ENCODE measurements at places on chromosomes 2 and 18.
A peak's percentile ranks its signal among the peaks of the same experiment; 100 is the strongest.

DNA sequence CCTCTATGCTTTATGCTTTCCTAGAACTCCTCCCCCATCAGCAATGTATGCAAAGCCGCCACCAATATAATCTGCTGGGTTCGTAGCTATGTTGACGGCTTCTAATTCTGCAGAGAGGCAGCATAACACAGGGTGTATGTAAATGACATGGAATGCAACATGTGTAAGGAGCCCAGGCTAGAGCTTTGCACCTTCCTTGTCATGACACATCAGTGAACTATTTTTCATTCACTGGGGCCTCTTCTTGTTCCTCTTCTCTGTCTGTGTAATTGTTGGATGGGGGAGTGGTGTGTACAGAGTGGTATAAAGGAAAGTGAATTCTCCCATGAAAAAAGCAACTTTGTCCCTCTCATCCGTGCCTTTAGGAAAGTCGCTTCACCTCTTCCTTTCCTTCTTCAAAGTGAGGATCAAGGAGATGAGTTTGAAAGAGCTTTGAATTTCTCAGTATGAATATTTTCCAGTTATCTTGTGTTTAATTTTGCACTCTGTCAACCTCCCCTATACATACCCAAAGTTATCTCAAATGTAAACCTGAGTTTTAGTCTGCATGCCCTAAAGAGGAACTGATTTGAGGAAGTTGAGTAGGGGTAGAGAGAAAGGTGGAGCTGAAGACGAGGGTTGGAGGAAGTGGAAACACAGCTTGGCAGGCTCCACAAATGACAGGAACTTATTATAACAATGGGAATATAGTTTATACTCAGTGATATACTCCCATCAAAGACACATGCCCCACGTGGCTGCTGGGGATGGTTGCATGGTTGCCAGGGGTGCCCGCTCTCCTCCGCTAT is 74.9 kb upstream of the ARL4C start:
- no peak for DNase-seq

DNA sequence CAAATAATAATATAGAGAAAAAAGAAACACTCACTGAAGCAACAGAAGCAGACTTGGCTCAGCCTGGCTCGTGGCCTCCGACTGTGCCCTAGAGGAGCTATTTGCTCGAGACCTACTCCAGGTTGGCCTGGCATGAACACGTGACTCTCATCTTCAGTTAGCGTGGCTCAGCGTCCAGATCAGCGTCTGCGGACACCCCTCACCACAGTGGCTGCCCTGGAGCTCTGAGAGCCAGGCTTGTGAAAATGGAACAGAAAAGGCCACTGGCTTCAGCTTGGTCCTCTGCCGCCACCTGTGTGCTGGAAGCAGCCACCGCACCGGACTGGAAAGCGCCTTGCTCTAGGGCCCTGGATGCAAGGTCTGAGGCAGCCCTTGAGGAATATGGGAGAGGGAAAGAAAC is 1184.0 kb upstream of the GYPC start:
- no peak for DNase-seq

- DNase-seq: peak; percentile 50
Observed at GRCh38 chr2:3442185-3442584, 62.7 kb downstream of the TRAPPC12 start.

DNA sequence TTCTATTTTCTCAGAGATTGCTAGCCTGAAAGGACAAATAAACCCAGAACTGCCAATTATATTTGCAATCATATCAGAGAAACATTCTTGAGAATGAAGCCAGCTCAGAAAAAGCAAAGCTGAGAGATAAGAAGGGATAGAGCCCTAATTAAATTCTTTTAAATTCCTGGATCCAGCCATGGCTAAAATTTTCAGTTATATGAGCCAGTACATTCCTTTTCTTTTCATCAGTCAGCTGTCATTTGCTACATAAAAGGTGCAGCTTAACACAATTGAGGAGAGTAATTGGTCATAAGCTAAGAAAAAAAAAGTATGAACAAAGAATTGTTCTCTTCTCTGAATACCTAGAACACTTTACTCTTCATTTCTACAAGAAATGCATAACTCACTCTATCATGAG is 303.5 kb upstream of the FIGN start:
- DNase-seq: no peak

DNA sequence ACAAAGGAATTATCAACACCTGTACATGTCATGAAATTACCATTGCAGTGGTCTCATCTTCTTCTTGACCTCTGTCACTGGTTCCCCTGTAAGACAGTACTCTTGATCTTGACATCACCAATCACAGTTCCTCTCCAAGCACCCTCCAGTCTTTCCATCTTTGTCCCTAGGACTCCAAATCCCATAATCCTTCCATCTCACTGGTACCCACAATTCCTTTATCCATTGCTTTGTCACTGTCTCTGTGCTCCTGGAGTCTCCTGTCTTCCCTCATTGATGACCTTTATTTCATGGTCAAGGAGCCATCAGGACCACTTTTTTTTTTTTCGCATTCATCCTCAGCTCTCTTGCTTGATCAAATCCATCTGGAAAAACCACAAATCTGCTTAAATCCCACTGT is 56.7 kb downstream of the COL4A3 start:
- no peak for DNase-seq

DNA sequence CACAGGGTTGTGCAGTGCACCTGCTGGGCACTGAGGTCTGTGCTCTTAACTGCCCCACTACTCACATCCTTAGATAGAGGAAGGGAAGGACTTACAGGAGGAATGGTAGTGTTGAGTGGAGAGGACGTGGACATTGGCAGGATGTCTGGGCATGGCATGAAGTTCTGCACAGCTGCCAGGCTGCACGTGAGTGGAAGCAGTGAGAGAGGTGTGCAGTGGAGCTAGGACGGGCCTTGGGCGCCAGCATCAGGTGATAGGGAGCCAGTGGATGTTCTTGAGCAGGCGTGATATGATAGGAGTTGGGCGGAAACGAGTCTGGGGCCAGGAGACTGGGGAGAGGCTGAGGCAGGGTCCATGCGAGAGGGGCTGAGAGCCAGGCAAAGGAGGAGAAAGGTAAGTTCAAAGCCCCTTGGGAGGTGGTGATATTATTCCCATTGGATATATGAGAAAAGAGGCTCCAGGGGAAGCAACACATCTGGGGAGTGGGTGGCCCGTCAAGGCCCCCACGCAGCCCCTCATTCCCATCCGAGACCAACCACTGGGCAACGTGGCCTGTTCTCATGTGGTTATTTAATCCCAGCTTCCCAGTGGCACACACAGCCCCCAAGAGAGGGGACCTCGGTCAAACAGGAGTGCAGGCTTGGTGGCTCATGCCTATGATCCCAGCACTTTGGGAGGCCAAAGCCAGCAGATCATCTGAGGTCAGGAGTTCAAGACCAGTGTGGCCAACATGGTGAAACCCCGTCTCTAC is 45.7 kb upstream of the SNED1 start:
- DNase-seq: no peak

DNA sequence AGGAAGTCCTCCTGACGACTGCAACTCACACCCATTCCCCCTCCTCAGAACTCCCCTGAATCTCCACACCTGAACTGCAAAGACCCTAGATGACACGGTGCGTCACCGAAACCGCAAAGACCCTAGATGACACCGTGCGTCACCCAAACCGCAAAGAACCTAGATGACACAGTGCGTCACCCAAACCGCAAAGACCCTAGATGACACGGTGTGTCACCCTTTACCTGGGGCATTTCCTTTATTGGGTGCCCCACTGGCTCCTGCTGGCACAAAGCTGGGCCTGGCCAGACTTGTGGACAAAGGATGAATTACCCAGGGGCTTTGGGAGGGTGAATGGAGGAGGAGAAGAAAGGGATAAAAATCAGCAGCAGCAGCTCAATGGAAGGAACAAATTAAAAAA is 123.8 kb downstream of the CELF4 start:
- no peak for DNase-seq

GRCh38 chr2:190350371-190350770 is 7.0 kb downstream of the INPP1 start:
- DNase-seq: no peak

DNA sequence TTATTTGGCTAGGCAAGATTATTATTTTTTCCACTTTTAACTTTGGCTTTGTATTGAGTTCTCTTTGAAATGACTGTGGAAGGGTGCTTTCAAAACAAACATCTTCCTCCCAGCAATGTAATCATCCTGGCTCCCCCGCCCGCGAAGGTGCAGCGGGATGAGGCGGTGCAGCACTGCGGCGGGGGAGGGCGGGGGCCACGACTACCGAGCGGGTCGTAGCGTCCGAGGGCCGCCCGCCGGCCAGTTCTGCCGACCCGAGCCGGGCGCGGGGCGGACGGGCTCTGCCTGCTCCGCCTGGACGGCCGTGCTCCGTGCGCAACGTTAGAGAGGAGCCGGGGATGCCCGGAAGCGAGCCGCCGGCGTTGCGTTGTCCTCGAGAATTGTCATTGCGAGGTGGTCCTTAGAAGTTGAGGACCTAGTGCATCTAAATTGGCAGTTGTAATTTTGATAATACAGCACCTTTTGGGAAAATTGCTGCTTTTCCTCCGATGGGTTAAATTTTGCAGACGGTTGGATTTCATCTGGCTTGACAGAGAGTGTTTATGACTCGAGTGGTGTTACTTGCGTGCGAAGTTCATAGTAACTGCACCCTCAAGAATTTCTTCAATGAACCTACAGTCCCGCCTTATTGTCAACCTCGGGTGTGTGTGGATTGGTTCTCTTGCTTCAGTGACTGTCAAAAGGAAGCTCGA is 1.1 kb downstream of the EPC2 start:
- peak; percentile 88 for DNase-seq

GRCh38 chr2:8448824-8449556 is 232.9 kb upstream of the ID2 start:
- no peak for DNase-seq

- DNase-seq: peak; percentile 82
Observed at GRCh38 chr2:200905618-200906296, 16.6 kb downstream of the NIF3L1 start.

- no peak for DNase-seq
Observed at GRCh38 chr2:158685646-158686045, 109.5 kb upstream of the DAPL1 start.

- DNase-seq: no peak
Observed at GRCh38 chr2:38433607-38433975, 56.5 kb upstream of the ATL2 start.
